ENCODE measurements at places on chromosomes 6 and 20.

DNA sequence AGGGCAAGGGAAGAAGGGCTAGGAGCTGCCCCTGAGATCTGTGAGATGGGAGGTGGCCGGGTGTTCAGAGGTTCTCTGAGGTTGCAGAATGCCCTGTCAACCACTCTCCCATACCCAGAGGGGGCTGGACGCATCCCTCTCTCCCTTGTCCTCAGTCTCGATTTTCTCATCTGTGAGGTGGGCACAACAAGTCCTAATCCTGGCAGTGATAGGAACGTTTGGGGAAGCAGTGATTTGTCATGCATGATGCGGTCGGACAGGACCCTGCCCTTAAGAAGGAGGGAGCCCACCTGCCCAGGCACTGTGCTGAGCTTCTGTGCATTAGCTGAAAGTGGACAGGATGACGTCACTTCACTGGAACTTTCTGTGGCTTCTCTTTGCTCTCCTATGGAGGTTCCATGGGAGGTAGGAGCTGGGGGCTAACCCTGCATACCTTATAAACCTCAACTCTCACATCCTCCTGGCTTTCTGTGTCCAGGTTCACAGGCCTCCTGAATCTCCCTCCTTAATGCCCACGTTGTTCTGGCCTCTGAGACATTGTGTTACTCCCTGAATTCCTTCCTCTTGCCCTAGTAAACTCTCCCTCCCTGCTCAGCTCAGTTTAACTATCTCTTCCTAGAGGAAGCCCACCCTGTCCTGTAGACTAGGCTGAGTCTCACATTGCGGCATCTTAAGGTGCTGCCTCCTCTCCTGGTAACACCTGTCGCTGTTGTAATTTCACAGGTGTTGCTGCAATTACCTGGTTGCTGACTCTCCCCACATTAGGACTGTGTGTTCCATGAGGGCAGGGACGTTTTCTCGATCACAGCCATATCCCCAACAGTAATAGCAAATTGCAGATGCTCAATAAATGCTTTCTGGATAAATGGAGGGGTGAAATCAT is 30.1 kb upstream of the CSNK2A1 start:
- DNase-seq = no peak

DNA sequence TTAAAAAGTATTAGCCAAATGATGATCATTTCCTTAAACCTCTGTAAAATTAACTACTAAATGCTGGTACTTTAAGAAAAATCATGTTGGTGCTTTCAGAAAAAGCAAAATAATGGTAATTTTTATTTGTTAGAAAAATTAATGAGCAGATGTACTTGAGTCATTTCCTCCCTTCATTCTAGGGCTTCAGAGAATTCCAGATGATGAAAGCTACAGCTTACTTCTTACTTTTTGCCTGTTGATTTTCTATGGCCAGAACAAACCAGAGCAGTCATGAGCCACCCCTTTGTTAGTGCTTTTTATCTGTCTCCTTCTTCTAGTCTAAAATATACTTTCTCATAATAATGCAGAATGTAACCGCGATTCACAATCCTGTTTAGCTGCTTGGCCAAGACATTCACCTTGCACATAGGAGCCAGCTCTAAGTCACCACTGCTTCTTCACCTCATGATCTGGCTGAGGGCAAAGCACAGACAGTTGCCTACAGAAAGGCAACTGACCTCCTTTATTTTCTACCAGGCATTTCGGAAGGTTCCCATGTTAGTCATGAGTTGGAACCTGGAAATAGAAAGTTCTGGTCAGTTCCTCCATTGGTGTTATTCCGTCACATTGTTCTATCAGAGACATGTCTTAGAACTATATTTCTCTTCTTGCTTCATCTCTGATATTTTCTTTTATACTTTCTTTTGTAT is 43.5 kb upstream of the TINAG start:
- DNase-seq = no peak

DNA sequence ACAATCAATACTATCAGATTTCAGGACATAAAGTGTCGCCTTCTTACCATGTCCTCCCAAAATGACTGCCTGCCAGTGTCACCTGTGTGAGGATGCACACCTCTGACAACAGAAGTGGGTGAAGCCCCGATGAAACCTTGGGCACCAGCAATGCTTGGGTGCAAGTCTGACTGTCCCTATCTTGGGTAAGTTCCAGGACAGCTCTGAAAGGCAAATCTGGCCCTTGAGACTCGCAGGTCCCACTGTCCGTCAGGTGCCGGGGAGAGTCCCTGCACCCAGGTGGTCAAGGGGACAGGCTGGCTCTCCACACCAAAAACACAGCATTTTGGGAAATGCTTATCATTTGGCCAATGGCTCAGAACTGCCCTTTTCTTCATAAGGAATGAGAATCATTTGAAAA is 43.3 kb downstream of the EZR start:
- no peak for DNase-seq

- DNase-seq = no peak
Measured at GRCh38 chr6:21587961-21588480, 5.5 kb upstream of the SOX4 start.

DNA sequence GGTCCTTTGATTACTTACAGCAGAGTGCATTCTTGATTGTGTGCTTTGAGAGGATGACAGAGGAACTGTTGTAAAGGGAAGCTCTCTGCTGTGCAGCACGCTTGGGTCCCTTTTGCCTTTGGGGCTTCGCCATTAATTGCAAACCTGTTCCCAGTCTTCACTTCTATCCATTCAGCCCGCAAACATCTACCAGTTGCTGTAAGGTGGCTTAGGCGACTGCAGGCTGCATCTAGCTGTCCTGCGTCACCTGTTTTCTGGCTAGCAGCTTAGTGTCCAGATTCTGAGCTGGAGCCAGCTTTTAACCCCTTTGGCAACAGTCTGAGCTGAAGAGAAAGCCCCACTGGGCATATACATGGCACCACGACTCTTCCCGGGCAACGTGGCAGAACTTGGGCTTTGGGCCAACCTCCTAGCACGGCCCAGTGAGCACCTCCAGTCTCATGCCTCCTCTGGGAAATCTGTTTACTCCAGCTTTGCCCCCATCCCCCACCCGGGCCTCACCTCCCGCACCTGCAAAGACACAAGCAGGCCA is 2.5 kb upstream of the FASTKD5 start:
- no peak for DNase-seq

GRCh38 chr20:17227669-17228623 is 1.1 kb downstream of the PCSK2 start:
- DNase-seq = no peak

- peak; percentile 57 for DNase-seq
Measured at GRCh38 chr6:151475653-151476523, 17.9 kb upstream of the CCDC170 start.

- no peak for DNase-seq
Measured at GRCh38 chr6:3214898-3215297, 12.6 kb downstream of the TUBB2B start.

- no peak for DNase-seq
Measured at GRCh38 chr6:88119769-88120168, 46.4 kb downstream of the CNR1 start.
